Testis (tissue), 5 donors: ENCODE measurements at places on chromosomes 4 and X. TPM values are rescaled to one million over a fixed set of nuclear protein-coding genes. Genes with fewer than 3 reads are reported as not detected.

Gene FAAH2
- total RNA-seq = 5.1 TPM

DNA sequence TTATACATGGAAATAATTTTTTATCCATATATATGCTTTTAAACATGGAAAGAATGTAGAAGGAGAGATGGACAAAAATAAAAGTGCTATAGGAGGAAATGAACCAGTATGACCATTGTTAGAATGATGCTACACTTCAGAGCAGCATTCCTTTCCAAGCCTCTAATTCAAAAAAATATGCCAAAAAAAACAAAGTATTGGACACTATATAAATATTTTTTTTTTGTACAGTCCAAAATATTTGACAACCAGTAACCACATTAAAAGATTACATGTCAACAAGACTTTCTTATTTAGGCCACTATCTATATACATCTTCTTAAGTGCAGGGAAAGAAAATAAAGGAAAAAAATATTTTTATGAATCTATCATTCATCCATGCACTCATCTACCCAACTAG lies 198.6 kb downstream of the LRBA start:
- H3K4me1 ChIP-seq = no peaks in the 10 kb centered on the region
- H3K27me3 ChIP-seq = no peaks in the 10 kb centered on the region
- no peak for DNase-seq
- H3K27ac ChIP-seq = no peak overlapping the region

DNA sequence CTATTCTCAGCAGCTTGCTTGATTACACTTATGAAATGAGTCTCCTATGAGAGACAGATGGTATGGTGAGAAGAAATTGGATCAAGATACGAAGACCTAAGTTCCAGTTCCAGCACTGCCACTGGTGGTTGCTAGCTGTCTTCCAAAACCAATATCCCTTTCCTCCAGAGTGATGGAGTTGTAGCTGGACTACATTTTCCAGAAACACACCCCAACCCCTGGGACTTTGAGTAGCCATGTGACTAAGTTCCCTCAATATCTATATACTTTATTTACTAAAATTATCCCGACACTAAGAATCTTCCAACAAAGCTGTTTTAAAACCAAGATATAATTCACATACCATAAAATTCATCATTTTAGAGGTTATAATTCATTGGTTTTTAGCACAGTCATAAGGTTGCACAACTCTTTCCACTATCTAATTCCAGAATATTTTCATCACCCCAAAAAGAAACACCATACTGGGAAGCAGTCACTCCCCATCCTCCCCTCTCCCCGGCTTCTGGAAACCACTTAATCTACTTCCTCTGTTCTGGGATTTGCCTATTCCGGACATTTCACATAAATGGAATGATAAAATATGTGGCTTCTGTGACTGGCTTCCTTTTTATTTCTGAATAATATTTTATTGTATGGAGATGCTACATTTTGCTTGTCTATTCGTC lies 118.0 kb downstream of the MANBA start:
- H3K4me1 ChIP-seq = no peaks in the 10 kb centered on the region
- H3K27ac ChIP-seq = no peak overlapping the region
- no peak for DNase-seq
- no peaks in the 10 kb centered on the region for H3K27me3 ChIP-seq
- H3K36me3 ChIP-seq = no peaks in the 10 kb centered on the region

GRCh38 chrX:3521396-3521795 lies 174.9 kb upstream of the MXRA5 start:
- no peak overlapping the region for H3K27ac ChIP-seq
- no peaks in the 10 kb centered on the region for H3K4me1 ChIP-seq
- no peaks in the 10 kb centered on the region for H3K36me3 ChIP-seq
- H3K4me3 ChIP-seq = no peak overlapping the region
